ENCODE measurements at places on chromosomes 13 and 19.

DNA sequence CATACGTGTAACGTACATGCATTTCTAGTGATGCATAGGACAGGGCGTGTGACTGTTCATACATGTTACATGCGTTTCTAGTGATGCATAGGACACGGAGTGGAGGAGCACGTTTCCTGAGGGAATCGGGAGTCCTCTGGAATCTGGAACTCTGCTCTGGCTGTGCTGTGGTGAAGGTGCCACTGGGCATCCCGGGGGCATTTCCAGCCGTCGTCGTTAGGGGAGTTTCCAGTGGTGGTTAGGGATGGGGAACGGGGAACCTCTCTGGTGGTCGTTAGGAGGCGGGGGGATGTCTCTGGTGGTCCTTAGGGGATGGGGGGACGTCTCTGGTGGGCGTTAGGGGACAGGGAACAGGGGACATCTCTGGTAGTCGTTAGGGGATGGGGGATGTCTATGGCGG lies 209.6 kb upstream of the SOX1 start:
- DNase-seq = no peak

DNA sequence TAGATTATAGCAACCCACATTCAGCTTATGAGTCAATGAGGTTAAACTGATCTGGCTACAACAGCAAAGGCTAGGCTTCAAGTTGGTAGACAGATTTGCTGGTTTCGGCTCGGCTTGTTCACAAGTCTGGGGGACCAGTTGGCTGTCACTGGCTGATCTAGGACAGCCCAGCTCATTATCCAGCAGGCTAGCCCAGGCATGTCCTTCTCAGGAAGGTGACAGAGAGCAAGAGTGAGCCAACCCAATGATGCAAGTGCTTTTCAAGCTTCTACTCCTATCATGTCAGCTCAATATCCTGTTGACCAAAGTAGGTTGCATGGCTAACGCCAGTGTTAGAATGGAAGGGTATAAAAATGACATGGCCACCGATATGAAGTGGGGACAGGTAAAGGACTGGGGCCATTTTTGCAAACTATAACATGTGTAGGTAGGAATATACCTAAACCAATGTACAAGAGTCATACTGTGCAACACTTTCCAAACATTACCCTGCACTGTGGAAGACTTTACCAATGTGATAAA lies 220.9 kb upstream of the SOX21 start:
- DNase-seq = no peak

DNA sequence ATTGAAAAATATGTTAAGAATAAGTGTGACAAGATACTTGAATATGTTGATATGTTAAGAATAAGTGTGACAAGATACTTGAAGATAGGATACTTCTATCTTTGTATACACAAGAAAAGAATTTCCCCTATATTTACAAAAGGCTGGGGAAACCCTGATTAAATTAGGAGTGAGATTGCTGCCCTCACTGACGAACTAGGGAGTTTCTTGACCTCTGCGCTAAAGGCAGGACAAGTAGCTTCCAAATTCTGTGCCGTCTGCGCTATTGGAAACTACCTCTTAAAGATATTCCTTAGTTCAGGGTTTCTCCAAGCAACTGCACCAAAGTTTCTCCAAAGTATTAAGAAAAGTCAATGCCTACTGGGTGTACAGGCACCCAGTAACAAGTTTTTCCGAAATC lies 730 bp downstream of the ZNF260 start:
- DNase-seq = no peak

- DNase-seq = no peak
Measured at GRCh38 chr13:42654722-42655121, 80.8 kb downstream of the TNFSF11 start.

DNA sequence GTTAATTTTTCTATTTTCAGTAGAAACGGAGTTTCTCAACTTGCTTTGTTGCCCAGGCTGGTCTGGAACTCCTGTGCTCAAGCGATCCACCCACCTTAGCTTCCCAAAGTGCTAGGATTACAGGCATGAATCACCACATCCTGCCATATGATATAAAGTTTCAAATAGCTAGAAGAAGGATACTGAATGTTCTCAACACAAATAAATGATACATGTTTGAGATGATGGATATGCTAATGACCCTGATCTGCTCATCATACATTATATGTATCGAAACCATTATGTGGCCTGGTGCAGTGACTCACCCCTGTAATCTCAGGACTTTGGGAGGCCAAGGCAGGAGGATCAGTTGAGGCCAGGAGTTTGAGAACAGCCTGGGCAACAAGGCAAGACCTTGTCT lies 11.5 kb downstream of the CIB3 start:
- peak; percentile 49 for DNase-seq

Measured in renal cortical epithelial cell (primary cell).